ENCODE measurements at places on chromosomes 4 and X.

DNA sequence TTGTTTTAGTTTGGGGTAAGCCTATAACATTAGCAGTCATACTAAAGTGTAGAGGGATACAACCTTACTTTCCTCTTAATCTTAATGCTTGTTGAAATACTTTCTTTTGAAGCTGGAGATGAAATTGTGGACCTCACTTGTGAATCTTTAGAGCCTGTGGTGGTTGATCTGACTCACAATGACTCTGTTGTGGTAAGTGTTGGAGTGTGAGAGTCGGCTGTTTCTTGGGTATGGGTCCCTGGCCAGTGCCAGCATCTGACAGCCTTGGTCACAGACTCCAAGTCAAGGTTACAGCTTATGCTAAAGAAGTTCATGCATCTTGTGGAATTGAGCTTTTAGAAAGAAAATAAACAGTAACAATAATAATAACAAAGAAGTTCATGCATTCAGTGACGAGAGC, 31.6 kb downstream of the RNF4 start:
- no peaks in the 10 kb centered on the region for H3K4me1 ChIP-seq
- H3K4me3 ChIP-seq: no peak overlapping the region
- no peak overlapping the region for H3K27ac ChIP-seq
- no peaks in the 10 kb centered on the region for H3K27me3 ChIP-seq
- no peak for DNase-seq

DNA sequence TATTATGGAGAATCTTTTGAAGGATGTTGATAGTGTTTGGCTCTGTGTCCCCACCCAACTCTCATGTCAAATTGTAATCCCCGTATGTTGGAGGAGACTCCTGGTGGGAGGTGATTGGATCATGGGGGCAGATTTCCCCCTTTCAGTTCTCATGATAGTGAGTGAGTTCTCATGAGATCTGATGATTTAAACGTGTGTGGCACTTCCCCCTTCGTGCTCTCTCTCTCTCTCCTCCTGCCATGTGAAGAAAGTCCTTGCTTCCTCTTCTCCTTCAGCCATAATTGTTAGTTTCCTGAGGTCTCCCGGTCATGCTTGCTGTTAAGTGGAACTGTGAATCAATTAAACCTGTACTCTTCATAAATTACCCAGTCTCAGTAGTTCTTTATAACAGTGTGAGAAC, 166.1 kb upstream of the NUDT6 start:
- no peak for DNase-seq
- H3K4me1 ChIP-seq: no peaks in the 10 kb centered on the region
- no peaks in the 10 kb centered on the region for H3K27me3 ChIP-seq
- H3K4me3 ChIP-seq: no peak overlapping the region
- no peak overlapping the region for H3K27ac ChIP-seq

- H3K27ac ChIP-seq: no peak overlapping the region
- no peak overlapping the region for H3K4me3 ChIP-seq
- no peak for DNase-seq
- H3K27me3 ChIP-seq: no peaks in the 10 kb centered on the region
- no peaks in the 10 kb centered on the region for H3K36me3 ChIP-seq
- H3K4me1 ChIP-seq: no peaks in the 10 kb centered on the region
Measured at GRCh38 chr4:127244515-127244914, 388.2 kb upstream of the INTU start.

DNA sequence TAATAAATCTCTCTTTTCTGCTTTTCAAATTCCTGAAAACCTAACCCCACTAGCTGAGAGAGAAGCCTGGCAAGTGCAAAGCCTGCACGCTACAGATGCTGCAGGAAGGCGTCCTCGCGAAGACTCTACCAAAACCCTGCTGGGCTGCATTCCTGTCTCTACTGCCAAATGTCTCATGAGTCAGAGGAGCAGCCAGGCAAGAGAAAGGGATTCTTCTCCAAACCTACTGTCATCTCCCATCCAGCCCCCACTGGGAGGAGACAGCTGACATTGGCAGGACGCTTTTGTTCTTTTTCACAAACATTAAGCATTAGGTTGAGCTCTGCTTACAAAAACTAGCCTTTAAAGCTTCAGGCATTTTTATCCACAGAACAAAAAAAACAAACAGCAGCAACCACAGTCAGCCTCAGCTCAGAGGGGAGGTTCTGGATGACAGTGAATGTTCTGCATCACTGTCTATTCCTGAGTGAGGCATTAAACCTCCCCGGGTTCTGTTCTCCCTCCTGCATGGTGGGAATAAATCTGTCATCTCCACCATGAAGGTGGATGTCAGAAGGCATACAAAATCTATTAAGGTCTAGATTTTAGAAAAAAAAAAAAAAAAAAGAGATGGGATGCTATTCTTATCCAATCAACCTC, 18.0 kb downstream of the CRMP1 start:
- no peak for DNase-seq
- H3K4me3 ChIP-seq: no peak overlapping the region
- no peaks in the 10 kb centered on the region for H3K27me3 ChIP-seq
- H3K36me3 ChIP-seq: no peaks in the 10 kb centered on the region
- H3K4me1 ChIP-seq: no peaks in the 10 kb centered on the region

DNA sequence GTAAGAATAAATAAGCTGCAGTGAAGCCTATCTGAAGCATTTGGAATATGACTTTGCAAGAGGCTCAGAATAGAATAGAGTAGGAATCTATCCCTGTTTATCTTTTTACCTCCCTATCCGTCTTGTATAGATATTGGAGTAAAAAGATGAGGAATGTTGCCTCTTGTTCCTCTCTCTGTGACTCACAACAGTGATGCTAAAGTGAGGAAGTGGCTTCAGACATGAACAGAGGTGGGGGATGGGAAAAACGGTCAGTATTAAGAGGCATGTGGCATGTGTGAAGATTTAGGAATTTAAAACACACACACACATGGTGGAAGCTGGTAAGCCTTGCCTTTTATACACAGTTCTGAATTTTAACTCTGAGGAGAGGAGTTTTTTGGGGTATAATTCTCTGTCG, 3.8 kb upstream of the DCAF4L1 start:
- H3K36me3 ChIP-seq: no peaks in the 10 kb centered on the region
- H3K4me1 ChIP-seq: peaks cover 20% of the 10 kb centered on the region
- H3K27ac ChIP-seq: peak overlapping the region; percentile 61

DNA sequence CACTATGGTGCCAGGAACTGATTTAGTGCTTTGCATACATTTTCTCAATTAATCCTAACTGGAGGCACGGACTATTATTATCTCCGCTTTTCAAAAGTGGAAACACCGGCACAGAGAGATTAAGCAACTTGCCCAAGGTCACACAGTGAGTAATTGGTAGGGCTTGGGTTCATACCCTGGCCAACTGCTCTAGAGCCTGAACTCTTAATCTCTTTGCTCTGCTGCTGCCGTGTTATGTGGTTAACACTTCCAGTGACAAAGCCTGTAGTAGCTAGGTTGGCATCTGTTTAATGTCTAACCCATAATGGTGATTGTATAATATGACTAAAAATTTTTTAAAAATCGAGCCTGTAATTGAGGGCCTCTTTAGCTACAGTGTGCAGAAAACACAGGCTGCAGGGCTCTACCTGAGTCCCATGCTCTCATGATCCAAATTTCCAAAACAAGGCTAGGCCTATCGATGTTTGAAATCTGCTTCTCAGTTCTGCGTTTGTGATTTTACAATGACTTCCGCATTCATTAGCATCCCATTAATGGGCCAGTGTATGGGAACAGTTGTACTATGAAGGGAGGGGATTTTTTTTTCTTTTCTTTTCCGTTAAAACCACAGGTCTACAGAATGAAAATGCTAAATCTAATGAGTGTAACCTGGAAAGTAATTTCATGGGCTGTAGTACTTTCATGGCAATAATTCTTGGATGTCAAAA, 219.3 kb upstream of the JADE1 start:
- H3K27me3 ChIP-seq: no peaks in the 10 kb centered on the region
- no peak overlapping the region for H3K4me3 ChIP-seq
- peaks cover 17% of the 10 kb centered on the region for H3K4me1 ChIP-seq
- H3K36me3 ChIP-seq: no peaks in the 10 kb centered on the region
- DNase-seq: no peak

- H3K4me1 ChIP-seq: no peaks in the 10 kb centered on the region
- no peak overlapping the region for H3K27ac ChIP-seq
- H3K4me3 ChIP-seq: no peak overlapping the region
- DNase-seq: no peak
- H3K27me3 ChIP-seq: no peaks in the 10 kb centered on the region
Measured at GRCh38 chr4:102586644-102587021, 85.5 kb downstream of the NFKB1 start.

GRCh38 chr4:165967486-165967885, 94.4 kb downstream of the TLL1 start:
- no peaks in the 10 kb centered on the region for H3K36me3 ChIP-seq
- H3K4me1 ChIP-seq: no peaks in the 10 kb centered on the region
- no peak overlapping the region for H3K4me3 ChIP-seq
- no peaks in the 10 kb centered on the region for H3K27me3 ChIP-seq
- H3K27ac ChIP-seq: no peak overlapping the region
- DNase-seq: no peak

- H3K27ac ChIP-seq: peak overlapping the region; percentile 84
- no peaks in the 10 kb centered on the region for H3K4me1 ChIP-seq
- no peaks in the 10 kb centered on the region for H3K36me3 ChIP-seq
- H3K27me3 ChIP-seq: no peaks in the 10 kb centered on the region
- peak; percentile 57 for DNase-seq
- H3K4me3 ChIP-seq: peak overlapping the region; percentile 55
Measured at GRCh38 chrX:50812995-50813842, 775 bp downstream of the SHROOM4 start.

GRCh38 chrX:23434356-23434884, 99.8 kb downstream of the PTCHD1 start:
- H3K27ac ChIP-seq: no peak overlapping the region
- H3K4me3 ChIP-seq: no peak overlapping the region
- H3K36me3 ChIP-seq: no peaks in the 10 kb centered on the region
- no peaks in the 10 kb centered on the region for H3K27me3 ChIP-seq

DNA sequence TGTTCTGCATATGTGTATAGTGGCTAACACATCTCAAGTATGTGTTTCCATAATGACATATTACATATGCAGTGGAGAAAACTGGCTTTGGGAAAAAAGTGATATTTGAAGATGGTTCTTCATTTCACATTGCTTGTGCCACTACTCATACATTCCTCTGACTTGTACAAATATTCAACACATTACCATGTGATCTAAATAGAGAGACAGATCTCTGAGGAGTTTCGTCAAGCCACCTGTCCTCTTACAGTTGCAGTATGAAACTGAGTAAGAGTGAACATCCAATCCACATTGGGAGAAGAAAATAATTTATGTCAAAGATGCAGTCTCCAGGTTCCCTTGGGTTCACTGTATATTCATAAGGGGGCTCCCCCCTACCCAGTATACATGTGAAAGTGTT, 123.9 kb downstream of the KDR start:
- H3K4me1 ChIP-seq: no peaks in the 10 kb centered on the region
- no peaks in the 10 kb centered on the region for H3K27me3 ChIP-seq
- no peak overlapping the region for H3K4me3 ChIP-seq
- DNase-seq: no peak

DNA sequence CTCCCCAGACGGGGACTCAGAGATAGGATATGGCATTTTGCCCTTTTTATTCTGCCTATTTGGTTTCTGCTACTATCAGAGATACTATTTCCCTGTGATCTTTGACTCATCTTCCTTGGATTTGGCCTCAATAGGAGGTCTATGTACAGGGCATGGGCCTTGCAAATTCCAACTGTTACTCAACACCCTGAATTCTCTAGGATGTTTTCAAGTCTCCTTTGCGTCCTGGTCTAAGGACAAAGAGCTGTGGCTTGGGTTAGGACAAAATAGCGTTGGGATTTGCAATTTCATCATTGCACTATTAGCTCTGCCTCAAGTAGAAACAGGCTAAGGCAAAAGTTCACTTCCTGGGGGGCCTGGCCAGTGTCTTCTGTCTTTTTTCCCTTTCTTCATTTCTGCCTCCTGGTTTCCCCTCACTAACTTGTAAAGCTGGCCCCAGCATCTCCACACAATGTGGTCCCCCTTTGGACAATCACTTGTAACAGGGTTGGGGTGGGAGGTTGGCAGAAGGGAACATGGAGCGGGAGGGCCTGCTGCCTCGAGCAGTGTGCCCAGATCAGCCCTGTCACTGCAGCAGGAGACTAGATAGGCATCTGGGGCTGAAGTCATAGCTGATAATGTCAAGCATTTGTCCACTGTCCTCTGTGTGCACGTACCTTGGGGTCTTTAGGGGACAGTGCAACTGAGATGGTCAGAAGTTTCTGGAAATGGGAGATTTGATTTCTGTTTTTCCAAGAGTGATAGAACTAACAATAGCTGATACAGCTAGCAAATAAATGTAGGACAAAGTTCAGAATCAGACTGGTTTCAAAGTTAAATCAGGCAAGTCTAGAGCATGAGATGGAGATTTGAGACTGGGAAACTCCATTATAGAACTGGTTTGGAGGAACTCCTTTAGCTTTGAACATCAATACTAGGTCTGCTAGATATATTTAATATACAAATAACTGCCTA, 25.8 kb upstream of the STBD1 start:
- no peak for DNase-seq
- H3K27me3 ChIP-seq: no peaks in the 10 kb centered on the region
- no peaks in the 10 kb centered on the region for H3K4me1 ChIP-seq
- no peak overlapping the region for H3K27ac ChIP-seq
- no peaks in the 10 kb centered on the region for H3K36me3 ChIP-seq
- no peak overlapping the region for H3K4me3 ChIP-seq

- H3K27ac ChIP-seq: no peak overlapping the region
- no peaks in the 10 kb centered on the region for H3K4me1 ChIP-seq
- DNase-seq: no peak
- no peaks in the 10 kb centered on the region for H3K36me3 ChIP-seq
- H3K27me3 ChIP-seq: no peaks in the 10 kb centered on the region
Measured at GRCh38 chrX:69321006-69321655, 155.9 kb upstream of the PJA1 start.

DNA sequence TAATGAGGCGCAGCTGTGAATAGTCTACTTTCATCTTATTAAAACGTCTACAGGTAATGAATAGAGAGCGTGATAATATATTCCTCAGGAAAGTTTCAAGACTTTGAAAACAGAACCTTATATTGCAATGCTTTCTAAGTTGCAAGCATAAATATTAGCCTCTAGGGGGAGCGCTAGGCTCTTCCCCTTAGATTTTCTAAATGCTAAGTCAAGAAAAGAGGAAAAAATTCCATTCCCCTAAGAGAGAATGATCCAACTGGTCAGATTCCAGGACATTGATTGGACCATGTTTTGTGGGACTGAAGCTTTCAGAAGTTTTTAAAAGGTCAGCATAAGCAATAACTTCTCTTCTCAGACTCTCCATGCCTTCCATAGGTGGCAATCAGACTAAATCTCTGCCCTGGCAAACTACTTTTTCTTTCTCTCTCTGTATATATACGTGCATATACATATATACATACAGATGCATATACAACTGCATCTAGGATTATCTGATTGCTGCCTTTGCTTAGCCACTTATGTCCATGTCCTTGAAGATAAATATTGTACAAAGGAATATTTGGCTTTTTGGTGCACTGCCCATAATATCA, 492.9 kb downstream of the INPP4B start:
- no peak for DNase-seq
- peaks cover 16% of the 10 kb centered on the region for H3K4me1 ChIP-seq
- H3K27me3 ChIP-seq: no peaks in the 10 kb centered on the region

DNA sequence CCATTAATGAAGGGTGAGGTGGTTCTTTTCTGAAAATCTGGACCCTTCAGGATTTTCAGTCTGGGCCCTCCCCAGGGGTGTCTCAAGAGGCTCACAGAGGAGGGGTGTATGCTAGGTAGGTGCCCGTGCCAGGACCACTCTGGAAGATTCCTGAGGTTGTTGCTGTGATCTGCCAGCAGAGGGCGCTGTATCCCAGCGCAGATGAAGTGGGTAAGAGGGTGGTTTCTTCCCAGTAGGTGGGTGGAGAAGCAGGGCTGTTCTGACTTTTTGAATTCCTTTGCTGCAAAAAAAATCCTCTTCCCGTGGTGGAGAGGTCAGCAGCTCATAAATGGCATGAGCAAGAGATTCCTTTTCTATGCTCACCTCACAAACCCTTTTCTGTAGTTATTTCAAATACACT, 51.1 kb downstream of the SCML1 start:
- H3K27ac ChIP-seq: no peak overlapping the region
- H3K4me3 ChIP-seq: no peak overlapping the region
- H3K4me1 ChIP-seq: no peaks in the 10 kb centered on the region
- no peak for DNase-seq
- H3K36me3 ChIP-seq: no peaks in the 10 kb centered on the region
